ENCODE measurements at places on chromosomes 5 and 9.

GRCh38 chr9:72401396-72401795 is 36.4 kb upstream of the ZFAND5 start:
- no peak for DNase-seq

- peak; percentile 72 for DNase-seq
These were observed 90.7 kb downstream of the MEF2C start for GRCh38 chr5:88792144-88792840.

GRCh38 chr5:64165500-64166200 is at the start of gene RNF180:
TSS of gene RNF180 (plus strand) at chr5:64165843. CDS start at chr5:64200808, 34,965 bp downstream.
- DNase-seq, result peak; percentile 47

GRCh38 chr9:16870596-16871335 is at the start of gene BNC2:
TSS of gene BNC2 (minus strand) at chr9:16870670. CDS start at chr9:16870648, 22 bp downstream.
- DNase-seq, result peak; percentile 72

DNA sequence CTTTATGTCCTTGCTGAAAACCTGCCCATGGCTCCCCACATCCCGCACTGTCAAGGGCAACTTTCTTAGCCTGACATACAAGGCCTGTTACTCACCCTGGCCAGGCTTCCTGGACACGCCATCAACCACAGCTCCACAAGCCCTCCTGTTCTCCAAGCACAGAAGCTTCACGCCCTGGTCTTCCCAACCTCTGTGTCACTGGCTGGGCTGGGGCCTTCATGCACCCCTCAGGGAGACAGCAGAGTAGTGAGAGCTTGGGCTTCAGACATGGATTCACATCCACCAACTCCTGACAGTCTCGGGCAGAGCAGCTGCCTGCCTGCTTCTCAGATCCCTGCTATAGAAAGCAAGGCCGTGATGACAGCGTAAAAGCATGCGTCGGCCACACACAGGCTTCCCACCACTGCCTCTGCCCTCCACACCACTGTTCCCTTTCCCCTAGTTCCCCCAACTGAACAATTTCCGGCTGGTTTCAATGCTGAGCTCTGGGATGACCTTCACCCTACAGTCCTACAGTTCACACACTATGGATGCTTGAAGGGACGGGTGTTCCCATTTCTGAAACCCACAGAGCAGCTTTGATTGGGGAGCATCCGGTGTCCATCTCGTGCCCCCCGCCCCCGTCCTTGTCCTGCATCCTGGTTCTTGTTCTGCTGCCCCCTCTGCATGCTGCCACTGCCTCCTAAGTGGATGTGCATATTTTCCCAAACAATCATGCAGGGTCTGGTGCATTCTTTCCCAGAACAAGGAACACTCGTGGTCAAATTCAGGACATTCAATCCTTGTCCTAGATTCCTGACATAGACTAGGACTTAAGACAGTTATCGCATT is 33.4 kb upstream of the ADAMTS2 start:
- DNase-seq, result peak; percentile 82

- no peak for DNase-seq
These were observed 264.6 kb downstream of the SEC61B start for GRCh38 chr9:99486684-99487083.

DNA sequence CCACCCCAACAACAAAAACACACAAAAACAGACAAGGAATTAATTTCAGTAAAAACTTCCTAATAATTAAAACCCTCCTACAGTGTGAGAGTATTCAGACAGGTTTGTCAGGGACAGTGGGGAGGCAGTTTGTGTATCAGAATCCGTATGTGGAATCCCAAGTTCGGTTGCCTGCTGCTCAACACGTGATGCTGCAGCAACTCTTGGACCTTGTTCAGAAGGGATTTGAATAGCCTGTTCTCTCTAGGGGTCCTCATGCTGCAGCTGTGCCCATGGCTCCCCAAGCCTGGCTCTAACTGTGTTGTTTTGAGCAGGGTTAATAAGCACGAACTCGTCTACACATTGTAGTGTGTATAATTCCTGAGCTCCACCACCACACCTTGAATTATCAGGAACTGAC is 28.7 kb downstream of the TLE4 start:
- no peak for DNase-seq

DNA sequence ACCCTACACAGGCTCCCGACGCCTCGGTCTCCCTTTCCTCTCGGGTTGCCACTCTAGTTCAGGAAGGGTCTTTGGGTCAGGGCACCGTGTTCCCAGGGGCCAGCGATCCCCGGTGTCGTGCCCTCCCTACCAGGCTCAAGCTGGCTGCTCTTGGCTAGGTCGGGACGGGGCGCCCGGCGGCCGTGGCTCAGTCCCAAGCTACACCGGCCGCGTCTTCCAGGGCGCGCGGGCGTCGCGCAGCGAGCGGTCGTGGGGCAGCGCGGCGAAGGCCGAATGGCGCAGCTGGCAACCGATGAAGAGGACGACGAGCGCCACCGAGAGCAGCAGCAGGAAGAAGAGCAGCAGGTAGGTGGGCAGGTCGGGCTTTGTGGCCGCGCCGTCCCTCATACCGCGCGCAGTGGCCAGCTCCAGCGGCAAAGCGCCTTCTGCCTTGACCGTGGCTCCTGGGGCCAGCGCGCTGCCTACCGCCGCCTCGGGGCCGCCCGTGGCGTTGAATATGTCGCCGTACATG is 892 bp downstream of the SMIM32 start:
- DNase-seq, result no peak

- DNase-seq, result peak; percentile 85
These were observed 2.1 kb upstream of the ANXA1 start for GRCh38 chr9:73149371-73150067.

GRCh38 chr5:132322266-132322665 is 28.1 kb downstream of the SLC22A4 start:
- no peak for DNase-seq

GRCh38 chr5:94906750-94907149 is 288.3 kb downstream of the SLF1 start:
- DNase-seq, result peak; percentile 25

DNA sequence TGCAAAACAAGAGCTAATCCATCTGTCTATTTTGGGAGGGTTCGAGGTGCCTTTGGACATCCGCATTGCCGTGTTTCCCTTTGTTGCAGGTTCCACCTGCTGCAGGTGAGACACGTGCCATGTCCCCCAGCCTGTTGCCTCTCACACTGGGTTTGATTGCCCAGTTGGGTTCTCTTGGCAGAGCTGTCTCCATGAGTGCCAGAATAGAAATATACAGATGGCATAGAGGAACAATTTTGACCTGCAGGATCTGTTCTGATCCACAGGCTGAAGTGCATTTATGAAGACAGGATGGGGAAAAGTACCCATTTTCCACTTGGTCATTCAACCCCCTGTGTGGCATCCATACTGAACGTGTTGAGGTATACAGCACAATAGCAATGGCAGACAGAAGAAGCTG is 178.1 kb downstream of the SGCD start:
- DNase-seq, result no peak

DNA sequence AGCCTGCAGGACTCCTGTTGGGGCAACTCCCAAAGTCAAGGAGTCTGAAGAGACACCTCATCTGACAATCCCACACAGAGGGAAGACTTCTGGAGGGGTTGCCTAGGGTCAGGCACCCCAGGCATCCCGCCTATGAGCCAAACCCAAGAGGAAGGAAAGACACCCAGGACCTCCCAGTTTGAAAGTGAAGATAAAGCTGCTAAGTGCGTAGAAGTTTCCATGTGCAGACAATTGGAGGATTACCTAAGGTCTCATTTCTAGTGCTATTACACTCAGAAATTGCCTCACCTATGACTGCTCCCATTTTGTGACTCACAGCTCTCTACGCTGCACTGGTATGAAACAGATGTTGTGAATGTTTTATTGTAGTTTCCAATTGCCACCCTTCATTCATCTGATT is 322.9 kb downstream of the SLIT3 start:
- peak; percentile 80 for DNase-seq

- DNase-seq, result peak; percentile 39
These were observed 102.4 kb upstream of the CDH9 start for GRCh38 chr5:27140831-27141230.

DNA sequence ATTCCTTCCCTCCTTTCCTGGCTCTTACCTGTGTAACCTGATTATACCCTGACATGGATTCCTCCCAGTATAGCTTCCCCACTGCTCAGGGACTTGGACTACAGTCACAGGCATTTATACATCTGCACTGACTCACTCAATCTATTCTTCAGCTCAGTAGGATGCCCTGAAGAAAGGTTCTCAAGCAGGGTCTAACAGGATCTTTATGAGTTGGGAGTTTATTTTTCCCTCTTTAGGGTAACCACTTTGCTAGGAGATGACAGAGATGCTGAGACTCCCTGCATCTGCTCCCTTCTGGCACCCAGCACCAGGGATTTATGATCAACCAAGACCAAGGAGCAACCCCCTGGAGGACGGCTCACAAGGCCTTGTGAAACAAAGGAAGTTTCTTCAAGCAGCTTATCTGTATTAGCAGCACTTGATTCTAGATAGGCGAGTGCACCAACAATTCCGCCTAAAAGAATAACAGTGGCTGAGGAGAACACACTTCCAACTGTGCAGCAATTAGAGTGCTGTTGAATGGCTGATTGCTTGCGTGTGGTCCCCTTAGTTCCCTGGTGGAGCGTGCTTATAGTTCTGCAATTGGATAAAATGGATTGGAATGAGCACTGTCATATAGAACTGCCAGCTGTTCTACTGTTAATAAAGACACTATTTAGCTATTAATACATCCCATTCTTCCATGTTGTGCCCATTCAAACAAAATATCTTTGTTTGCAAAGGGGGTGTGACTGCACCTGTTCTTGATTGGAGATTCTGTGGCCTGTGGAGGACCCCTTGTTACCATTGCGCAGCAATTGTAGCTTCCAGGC is 482.6 kb downstream of the ZNF608 start:
- no peak for DNase-seq

- no peak for DNase-seq
These were observed 168.7 kb upstream of the MSX2 start for GRCh38 chr5:174555726-174556125.

GRCh38 chr9:135145312-135145711 is 57.8 kb downstream of the OLFM1 start:
- DNase-seq, result no peak

- no peak for DNase-seq
These were observed 2.3 kb downstream of the PNPLA7 start for GRCh38 chr9:137547687-137548543.

GRCh38 chr9:79613145-79613544 is 41.4 kb downstream of the TLE4 start:
- DNase-seq, result no peak

Measured in fibroblast of skin of abdomen (primary cell).